ENCODE measurements at places on chromosomes 1 and 21.

GRCh38 chr1:169925505-169926482, 32.1 kb upstream of the SCYL3 start:
- DNase-seq = no peak

GRCh38 chr1:235683653-235684052, 34.1 kb upstream of the GNG4 start:
- DNase-seq = no peak

DNA sequence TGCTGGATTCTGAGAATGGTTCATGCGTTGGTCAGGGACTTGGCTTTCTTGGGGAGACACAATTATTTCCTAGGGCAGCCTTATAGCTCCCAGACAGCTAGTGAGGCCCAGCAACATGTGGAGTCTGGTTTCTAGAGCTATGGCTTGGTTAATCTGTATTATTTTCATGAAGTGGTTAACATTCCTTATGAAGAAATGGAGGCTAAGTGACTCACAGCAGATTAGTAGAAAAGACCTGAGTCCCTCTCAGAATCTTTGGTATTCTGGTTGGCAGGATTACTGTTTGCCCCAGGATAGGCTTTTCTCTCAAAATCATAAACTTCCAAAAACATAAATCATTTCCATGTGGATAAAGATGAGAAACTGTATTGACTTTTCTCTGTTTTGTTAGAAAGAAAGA, 42.3 kb downstream of the DUSP10 start:
- DNase-seq = no peak

DNA sequence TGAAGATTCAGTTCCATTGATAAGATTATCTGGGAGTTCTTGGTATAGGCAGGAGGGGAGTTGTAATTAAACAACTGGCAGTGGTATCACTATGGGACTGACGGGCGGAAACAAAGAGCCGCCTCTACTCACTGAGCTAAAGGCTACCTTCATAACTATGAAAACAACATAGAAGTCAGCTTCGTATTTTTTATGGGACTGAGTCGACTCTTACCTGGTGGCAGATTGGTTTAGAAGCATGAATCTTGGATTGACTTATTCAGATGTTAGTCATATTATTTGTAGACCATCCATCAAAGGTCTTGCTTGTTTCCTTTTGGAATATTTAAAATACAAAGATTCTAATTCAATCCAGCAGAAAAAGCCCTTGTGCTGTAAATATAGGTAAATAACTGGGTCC, 6.3 kb upstream of the HHIPL2 start:
- no peak for DNase-seq

Data from NCI-H2081 (cell line).